ENCODE measurements at places on chromosomes 13 and 19.

DNA sequence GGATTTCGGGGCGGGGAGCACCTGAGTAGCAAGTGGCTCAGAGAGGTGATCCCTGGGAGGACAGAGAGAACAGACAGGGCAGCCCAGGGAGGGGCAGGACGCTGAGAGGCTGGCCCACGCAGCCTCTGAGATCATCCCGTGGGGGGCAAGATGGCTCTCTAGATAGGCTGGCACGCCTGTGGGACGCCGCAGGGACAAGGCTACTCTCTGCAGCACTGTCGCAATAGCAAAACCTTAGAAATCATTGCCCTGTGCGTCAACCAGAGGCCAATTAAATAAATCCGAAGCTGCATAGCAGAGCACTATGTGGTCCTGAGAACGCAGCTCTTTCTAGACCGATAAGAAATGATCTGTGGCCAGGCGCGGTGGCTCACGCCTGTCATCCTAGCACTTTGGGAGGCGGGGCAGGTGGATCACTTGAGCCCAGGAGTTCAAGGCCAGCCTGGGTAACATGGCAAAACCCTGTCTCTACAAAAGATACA lies 5.1 kb downstream of the PEX11G start:
- no peak for DNase-seq

DNA sequence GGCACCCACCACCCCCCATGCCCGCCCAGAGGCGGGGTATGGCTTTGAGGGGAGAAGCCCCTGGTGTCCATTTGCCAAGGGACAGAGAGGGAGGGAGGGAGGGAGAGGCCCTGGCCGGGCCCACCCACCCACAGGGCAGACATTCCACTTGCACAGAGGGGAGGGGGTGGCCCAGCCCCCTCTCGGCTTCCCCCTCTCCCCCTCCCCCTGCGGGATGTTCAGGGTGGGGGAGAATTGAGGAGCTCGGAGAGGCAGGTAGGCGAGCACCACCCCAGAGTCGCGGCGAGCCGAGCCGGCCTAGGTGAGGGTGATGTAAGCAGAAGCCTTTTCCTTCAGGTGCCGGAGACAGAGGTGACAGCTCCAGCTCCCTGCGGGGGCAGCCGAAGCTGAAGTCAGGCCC lies 12.3 kb downstream of the DPF1 start:
- no peak for DNase-seq

GRCh38 chr19:19385896-19386869 lies 19.3 kb upstream of the GATAD2A start:
- no peak for DNase-seq

DNA sequence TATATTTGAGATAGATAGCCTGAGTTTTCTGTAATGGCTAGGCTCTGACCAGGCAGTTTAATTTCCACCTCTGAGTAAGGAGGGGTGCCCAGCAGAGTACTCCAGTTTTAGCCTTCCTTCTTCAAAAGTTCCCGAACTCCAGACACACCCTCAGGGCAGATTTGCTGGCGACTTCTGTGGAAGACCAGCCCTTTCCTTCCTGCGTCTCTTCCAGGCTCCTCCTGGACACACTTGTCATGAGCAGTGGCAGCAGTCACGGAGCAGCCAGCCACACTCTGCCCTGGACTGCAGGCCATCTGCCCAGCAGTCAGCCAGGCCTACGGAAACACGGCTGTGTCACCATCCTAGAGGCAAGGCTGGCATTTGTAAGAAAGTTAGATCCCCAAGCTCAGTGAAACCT lies 6.6 kb upstream of the FLT1 start:
- DNase-seq, result no peak

- no peak for DNase-seq
Measured at GRCh38 chr13:43411741-43412140, 375.0 kb downstream of the ENOX1 start.
